Activated CD8-positive, alpha-beta memory T cell treated with anti-CD3 and anti-CD28 coated beads, Interleukin-2, amount 10 ng/mL, durations not matched to agents 7 days and 5 days (primary cell): ENCODE measurements at places on chromosomes 7 and 10. TPM values are rescaled to one million over a fixed set of nuclear protein-coding genes. Genes with fewer than 3 reads are reported as not detected.
A peak's percentile ranks its signal among the peaks of the same experiment; 100 is the strongest.

DNA sequence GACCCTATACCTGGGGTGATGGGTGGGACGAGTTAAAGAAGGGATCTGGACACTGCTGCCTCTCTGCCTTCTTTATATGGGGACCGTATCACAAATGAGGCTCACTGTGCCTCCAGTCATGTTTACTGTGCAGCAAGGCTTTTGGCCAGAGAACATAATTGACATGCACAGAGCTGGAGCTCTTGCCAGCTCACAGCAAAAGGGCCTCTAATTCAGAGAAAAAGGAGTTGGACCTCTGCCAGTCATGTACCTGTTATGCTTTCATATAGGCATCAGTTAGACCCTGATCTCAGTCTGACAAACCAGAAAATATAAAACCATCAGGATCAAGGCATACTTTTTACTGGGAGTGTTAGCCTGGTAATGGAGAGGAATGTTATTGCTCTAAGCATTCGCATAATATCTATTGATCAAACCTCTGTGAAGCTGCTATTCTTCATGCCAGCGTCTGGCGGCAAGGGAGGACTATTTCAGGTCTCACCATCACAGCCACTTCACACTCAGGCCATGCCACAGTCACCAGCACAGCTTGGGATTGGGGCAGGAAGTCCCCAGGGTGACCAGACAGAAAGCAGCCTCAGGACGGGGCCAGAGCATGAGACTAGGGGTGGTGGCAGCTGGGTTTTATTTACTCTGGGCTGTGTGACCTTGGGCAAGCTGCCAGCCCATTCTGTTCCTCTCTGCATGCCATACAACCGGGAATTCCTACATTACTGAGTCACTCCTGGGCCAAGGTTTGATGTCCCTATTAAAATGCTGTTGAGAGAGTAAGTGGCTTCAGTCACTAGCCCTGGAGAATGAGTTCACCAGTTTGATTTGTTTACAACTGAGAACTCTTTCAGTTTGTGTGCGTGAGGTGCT is 90.1 kb downstream of the NPSR1 start:
- no peak overlapping the region for H3K4me3 ChIP-seq
- no peaks in the 10 kb centered on the region for H3K36me3 ChIP-seq

DNA sequence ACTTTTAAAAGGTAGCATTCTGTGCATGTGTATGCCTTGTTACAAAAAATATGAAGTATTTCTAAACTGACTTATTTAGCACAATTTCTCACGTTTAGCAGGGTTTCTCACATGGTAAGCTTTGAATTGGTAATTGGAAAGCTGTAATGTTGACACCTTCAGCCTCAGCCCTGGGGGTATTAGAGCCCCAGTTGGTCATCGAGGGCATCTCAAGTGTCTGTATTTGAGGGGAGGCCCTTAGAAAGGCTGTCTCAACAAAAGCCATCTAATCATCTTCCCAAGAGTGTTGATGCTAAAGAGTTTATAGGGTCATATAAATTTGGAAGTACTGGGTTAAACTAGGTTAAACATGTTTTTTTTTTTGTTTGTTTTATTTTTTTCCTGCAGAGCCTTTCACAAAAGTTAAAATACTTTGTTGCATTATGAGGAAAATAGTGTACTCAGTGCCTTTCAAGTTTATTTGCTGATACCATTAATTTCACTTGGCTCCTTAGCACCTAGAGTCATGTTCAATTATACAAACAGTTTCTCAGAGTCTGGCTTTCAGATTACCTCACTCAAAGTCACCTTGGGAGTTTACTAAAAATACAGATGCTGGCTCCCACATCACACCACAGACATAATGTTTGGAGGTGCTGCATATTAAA is 134.0 kb downstream of the CD36 start:
- no peak overlapping the region for H3K27ac ChIP-seq
- no peaks in the 10 kb centered on the region for H3K27me3 ChIP-seq
- no peaks in the 10 kb centered on the region for H3K4me1 ChIP-seq
- no peak overlapping the region for H3K4me3 ChIP-seq
- no peak for DNase-seq
- no peaks in the 10 kb centered on the region for H3K36me3 ChIP-seq

DNA sequence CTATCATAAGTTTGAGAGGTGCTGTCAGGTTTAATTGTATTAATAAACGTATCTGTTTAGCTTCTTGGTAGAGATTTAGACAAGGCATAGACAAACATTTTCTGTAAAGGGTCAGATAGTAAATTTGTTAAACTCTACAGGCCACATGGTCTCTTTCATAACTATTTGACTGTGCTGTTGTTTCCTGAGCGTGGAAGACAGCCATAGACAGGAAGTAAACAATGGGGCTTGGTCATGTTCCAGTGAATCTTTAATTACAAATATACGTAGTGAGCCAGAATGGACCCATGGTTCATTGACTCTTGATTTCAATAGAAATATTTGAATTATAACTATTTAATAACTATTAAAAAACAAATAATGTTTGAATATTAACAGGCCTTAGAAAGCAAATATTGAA is 451.1 kb downstream of the SH2D4B start:
- H3K4me1 ChIP-seq: no peaks in the 10 kb centered on the region
- DNase-seq: no peak
- no peaks in the 10 kb centered on the region for H3K27me3 ChIP-seq
- no peaks in the 10 kb centered on the region for H3K36me3 ChIP-seq

GRCh38 chr7:45203036-45203435 is 45.4 kb downstream of the RAMP3 start:
- H3K27ac ChIP-seq: peak overlapping the region; percentile 84
- H3K4me3 ChIP-seq: no peak overlapping the region
- H3K36me3 ChIP-seq: peaks cover 11% of the 10 kb centered on the region
- peaks cover 16% of the 10 kb centered on the region for H3K27me3 ChIP-seq
- DNase-seq: no peak

GRCh38 chr10:369684-370448 is 234.6 kb downstream of the ZMYND11 start:
- no peak overlapping the region for H3K4me3 ChIP-seq
- H3K36me3 ChIP-seq: peaks cover 2% of the 10 kb centered on the region
- no peaks in the 10 kb centered on the region for H3K27me3 ChIP-seq
- no peaks in the 10 kb centered on the region for H3K4me1 ChIP-seq

GRCh38 chr10:127878475-127879055 is 14.2 kb downstream of the CLRN3 start:
- H3K36me3 ChIP-seq: no peaks in the 10 kb centered on the region
- peak; percentile 37 for DNase-seq
- H3K4me1 ChIP-seq: peaks cover 29% of the 10 kb centered on the region
- no peak overlapping the region for H3K27ac ChIP-seq

DNA sequence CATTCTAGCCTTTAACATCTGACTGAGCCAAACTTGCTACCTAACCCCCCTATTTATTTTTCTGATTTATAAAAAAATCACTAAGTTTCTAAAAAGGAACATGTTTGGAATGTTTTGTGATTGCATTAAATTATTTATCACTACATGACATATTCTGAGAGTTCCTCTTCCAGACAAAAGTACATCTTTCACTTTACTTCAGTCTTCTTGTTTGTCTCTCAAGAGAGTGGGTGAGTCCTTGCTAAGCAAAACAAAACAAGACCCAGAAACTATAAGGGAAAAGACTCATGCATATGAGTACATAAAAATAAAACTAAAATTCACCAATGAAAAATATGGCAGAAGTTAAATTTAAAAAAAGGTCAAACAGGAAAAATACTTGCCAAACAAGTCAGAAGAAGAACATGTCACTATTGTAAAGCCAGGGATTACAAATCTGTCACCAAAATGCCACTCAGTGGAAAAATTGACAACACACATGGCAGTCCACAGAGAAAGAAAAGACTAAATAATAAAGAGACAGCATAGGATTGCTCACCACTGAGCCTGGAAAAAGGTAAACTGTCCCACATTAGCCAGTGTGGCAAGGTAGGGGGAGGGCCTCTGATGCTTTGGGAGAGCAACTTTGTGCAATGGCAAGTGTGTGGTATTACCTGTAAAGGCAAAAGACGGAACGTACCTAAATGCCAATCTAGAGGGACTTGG is 166.7 kb upstream of the ZNF32 start:
- H3K27me3 ChIP-seq: peaks cover 55% of the 10 kb centered on the region
- H3K4me1 ChIP-seq: peaks cover 43% of the 10 kb centered on the region
- H3K36me3 ChIP-seq: peaks cover 4% of the 10 kb centered on the region
- DNase-seq: no peak
- no peak overlapping the region for H3K27ac ChIP-seq

DNA sequence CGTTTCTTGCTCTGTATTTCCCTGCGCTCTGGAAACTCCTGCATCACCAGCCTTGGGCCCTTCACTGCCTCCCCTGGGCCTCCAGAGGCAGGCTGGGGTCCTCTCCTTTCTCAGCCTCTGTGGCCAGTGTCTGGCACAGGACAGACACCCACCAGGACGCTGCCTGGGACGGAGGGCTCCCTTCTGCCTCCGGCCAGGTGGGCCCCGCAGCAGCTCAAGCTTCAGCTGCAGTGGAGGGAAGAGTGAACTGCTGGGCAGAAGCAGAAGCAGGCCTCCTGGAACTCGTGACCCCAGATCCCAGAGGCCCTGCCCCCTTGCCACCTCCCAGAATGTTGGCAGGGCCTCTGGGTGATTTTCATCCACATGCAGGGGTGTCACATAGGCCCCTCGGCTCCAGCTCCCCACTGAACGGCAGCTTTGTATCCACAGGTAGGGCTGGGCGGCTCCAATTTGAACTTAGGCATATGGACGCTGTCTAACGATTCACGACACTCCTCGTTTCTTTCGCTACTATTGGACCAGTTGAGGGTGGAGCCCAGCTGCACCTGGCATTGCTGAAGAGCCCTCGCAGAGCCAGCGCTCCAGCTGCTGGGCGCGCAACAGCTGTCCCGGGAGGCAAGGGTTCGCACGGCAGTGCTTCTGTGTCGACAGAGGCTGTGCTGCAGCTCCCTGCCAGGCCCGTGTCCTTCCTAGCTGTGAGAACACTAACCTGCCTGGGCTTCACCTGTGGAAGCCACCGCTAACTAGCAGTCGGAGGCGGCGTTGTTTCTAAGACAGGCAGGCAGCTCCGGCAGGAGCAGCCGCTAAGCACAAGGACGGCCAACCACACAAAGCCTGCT is 18.4 kb upstream of the GPR146 start:
- no peak overlapping the region for H3K4me3 ChIP-seq
- peak overlapping the region; percentile 17 for H3K27ac ChIP-seq
- peaks cover 20% of the 10 kb centered on the region for H3K4me1 ChIP-seq
- DNase-seq: no peak
- H3K36me3 ChIP-seq: peaks cover 15% of the 10 kb centered on the region

DNA sequence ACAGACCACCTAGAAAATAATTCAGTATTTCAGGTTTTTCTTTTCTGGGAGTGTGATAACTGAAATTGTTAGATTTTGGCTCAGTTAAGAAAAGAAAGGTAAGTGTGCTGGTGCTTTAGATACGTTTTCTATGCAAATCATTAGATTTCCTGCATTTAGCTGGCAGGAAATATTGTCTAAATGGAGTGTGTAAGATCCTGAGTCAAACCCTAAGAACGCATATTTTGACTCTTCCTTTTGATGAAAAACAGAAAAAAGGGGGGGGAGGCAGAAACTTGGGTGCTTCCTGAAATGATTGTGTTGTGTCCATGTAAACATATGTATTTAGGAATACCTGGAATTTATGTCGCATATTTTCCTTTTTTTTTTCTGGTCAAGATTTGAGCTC is 1.2 kb downstream of the GRK5 start:
- peaks cover 54% of the 10 kb centered on the region for H3K4me1 ChIP-seq
- DNase-seq: no peak
- H3K27ac ChIP-seq: peak overlapping the region; percentile 84
- peaks cover 3% of the 10 kb centered on the region for H3K36me3 ChIP-seq

- no peaks in the 10 kb centered on the region for H3K4me1 ChIP-seq
- DNase-seq: no peak
- no peak overlapping the region for H3K4me3 ChIP-seq
- H3K27me3 ChIP-seq: no peaks in the 10 kb centered on the region
- H3K27ac ChIP-seq: no peak overlapping the region
- no peaks in the 10 kb centered on the region for H3K36me3 ChIP-seq
Observed at GRCh38 chr10:59346321-59346720, 16.0 kb downstream of the FAM13C start.

- H3K36me3 ChIP-seq: peaks cover 10% of the 10 kb centered on the region
- DNase-seq: no peak
- H3K27ac ChIP-seq: no peak overlapping the region
- no peak overlapping the region for H3K4me3 ChIP-seq
Observed at GRCh38 chr7:99083068-99083651, 60.7 kb downstream of the SMURF1 start.

DNA sequence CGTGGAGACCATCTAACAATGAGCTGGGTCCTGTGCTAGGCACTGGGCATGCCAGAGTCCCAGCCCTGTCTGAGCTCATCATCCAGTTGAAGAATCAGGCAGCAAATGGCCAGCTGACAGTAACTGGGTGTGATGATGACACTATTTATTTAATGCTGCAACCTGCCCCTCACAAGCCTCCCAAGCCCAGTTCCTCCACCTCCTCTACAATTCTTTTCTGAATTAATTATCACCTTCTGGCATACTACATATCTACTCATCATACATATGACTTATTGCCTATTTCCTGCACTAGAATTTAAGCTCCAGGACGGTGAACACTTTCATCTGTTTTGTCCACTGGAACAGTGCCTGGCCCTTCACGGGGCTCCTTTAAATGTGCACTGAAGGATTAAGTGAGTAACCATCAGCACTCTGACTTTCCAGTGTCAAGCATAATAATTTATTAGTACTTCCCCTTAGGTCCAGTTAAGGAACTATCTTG is 96.7 kb upstream of the LAMB4 start:
- H3K4me3 ChIP-seq: no peak overlapping the region
- no peaks in the 10 kb centered on the region for H3K4me1 ChIP-seq
- DNase-seq: no peak
- peaks cover 10% of the 10 kb centered on the region for H3K27me3 ChIP-seq

- H3K27me3 ChIP-seq: peaks cover 8% of the 10 kb centered on the region
- no peak overlapping the region for H3K27ac ChIP-seq
- H3K4me1 ChIP-seq: no peaks in the 10 kb centered on the region
- DNase-seq: peak; percentile 23
- peaks cover 2% of the 10 kb centered on the region for H3K36me3 ChIP-seq
Observed at GRCh38 chr7:1700536-1701333, 30.7 kb downstream of the ELFN1 start.

GRCh38 chr7:154577141-154577873 is 425.6 kb downstream of the PAXIP1 start:
- H3K4me3 ChIP-seq: no peak overlapping the region
- no peak overlapping the region for H3K27ac ChIP-seq
- no peaks in the 10 kb centered on the region for H3K27me3 ChIP-seq
- H3K4me1 ChIP-seq: no peaks in the 10 kb centered on the region
- H3K36me3 ChIP-seq: no peaks in the 10 kb centered on the region

DNA sequence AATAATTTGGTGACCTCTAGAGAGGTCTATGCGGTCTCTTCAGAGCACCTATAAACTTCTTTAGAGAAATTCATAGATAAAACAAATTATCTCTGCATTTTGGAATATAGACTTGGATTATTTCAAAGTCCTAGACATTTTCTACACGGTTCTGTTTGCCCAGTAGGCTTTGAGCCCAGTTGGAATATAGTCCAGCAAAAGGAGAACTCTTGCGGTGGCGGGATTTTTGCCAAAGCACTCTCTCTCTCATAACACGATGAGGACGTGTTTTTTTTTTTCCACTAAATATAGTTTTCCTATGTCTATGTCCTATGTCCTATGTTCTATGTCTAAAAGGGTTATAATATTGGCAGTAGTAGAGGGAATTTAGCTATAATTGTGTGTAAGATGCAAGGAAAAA is 164.9 kb upstream of the AGR3 start:
- H3K4me1 ChIP-seq: peaks cover 30% of the 10 kb centered on the region
- no peaks in the 10 kb centered on the region for H3K36me3 ChIP-seq
- no peak overlapping the region for H3K27ac ChIP-seq

GRCh38 chr7:42858570-42858969 is 53.3 kb downstream of the C7orf25 start:
- no peak overlapping the region for H3K4me3 ChIP-seq
- H3K27ac ChIP-seq: no peak overlapping the region
- DNase-seq: no peak

GDF2 gene
- total RNA-seq: not detected

RET gene
- 0.38 TPM for total RNA-seq

PLEKHS1 gene
- total RNA-seq: 0.07 TPM

ITGB1 gene
- 54.2 TPM for total RNA-seq

ENO4 gene
- not detected for total RNA-seq

VAX1 gene
- total RNA-seq: not detected

VPS50 gene
- 20.8 TPM for total RNA-seq

MUC3A gene
- total RNA-seq: not detected
